Right forelimb (tissue), 1 donor: ENCODE measurements at places on chromosomes 5 and 9.

DNA sequence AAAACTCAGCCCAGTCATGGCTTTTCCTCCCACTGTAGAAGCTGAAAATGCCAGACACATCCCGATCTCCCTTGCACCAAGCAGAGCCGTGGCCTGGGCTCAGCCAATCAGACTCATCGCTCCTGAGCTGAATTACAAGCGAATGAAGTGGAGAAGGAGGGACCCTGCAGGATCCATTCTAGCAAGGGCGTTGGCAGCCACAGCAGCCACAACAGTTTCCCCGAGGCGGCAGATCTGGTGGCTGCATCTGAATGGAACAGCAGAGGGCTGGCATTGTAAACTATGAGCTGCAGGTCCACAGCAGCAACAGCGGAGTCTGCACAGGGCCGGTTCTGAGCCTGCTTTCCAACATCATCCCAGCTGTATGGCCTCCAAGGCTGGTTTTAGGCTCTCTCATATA lies 23.8 kb downstream of the ALG2 start:
- DNase-seq: no peak

DNA sequence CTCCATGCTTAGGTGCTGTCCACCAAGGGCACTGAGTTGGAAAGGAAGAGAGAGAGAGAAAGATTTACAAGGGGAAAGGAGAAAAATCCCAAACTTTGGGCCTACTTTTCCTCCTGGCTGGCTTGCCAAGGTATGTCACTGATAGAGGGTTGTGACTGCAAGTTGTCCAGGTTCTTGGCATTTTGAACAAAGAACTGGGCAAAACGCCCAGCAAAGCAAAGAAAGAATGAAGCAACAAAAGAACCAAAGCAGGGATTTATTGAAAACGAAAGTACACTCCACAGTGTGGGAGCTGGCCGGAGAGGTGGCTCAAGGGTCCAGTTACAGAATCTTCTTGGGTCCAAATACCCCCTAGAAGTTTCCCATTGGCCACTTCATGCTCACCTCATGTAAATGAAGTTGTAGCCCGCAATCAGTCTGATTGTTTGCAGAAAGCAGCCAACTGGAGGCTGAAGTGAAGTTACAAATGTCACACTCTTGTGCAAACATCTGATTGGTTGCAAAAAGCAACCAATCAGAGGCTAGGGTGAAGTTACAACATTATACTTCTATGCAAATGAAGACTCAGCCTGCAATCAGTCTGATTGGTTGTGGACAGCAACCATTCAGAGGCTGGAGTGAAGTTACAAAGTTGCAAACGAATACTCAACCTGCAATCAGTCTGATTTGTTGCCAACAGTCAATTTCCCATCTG lies 263.5 kb downstream of the YTHDC2 start:
- no peak for DNase-seq

DNA sequence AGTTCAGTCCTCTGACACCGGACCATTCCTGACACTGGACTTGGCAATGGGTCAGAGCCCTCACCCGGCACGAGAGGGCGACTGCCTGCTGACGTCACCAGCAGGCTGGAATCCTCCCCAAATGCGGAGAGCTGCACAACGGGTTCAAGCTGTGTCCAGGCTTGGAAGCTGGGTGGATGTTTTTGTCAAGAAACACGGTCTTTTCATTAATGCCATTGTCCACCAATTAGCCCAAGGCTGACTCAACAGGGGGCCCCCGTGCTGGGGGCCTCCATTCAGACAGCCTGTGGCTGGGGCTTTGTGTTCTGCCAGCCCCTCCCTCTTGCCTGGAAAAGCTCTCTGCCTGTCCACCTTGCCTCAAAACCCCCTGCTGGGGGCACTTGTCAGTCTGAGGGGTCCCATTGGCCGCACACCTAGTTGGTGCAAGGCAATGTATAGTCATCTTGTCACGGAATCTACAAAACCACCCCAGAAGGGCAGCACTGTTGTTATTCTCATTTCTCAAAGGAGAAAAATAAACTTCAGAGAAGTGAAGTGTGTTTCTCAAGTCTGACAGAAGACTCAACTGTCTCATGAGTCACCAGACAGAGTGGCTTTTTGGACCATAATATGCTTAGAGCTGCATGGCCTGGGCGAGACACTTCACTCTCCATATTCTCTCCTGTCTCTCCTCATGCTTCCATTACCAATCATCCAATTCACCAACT lies 24.6 kb downstream of the NDUFA8 start:
- no peak for DNase-seq

GRCh38 chr9:34988218-34989002 lies 1.1 kb upstream of the DNAJB5 start:
- no peak for DNase-seq

- DNase-seq: no peak
These were observed 23.5 kb upstream of the GHR start for GRCh38 chr5:42399702-42400101.

GRCh38 chr5:180816608-180817534 lies 14.3 kb upstream of the MGAT1 start:
- peak; percentile 58 for DNase-seq

DNA sequence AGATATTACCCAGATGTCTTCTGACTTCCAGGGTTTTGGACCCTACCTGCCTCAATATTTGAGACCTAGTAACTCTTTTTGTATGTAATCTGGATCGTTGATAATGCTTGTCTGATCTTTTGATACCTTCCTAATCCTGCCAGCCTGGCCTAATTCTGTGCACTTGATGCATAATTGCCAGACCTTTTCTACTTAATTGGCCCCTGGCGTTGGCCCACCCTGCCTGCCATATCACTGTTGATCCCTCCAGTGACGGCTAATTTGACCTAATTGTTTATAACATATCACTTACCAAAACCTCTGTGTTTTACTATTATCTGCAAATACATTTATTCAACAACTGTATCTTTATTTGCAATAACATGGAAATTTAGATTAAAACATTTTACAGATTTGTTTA lies 49.0 kb downstream of the SLC44A1 start:
- DNase-seq: no peak

- no peak for DNase-seq
These were observed 913.9 kb downstream of the TLE4 start for GRCh38 chr9:80485420-80486250.

DNA sequence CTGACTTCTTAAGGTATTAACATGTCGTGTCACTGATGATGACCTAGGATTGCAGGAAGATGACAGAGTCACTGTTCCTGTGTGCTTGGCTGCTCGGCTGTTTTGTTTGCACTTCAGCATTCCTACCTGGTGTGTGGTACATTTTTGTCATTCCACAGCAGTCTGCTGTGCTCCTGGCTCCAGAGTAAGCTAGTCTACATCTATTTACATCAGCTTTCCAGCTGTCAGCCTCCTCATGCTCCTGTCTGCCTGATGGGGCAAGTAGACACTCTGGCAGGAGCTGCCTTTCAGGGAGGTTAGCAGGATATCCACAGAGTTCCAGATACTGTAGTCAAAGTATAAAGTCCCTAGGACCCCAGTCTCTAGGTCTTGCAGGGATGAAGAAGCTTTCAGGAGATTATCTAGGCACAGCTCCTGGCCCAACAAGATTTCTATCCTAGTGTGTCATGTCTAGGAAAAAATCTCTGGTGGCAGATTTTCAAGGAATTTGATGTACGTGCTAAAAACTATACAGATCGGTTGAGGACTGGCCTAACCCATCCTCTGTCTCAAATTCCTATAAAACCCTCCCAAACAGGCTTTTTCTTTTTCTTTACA lies 28.4 kb downstream of the RUSC2 start:
- no peak for DNase-seq

DNA sequence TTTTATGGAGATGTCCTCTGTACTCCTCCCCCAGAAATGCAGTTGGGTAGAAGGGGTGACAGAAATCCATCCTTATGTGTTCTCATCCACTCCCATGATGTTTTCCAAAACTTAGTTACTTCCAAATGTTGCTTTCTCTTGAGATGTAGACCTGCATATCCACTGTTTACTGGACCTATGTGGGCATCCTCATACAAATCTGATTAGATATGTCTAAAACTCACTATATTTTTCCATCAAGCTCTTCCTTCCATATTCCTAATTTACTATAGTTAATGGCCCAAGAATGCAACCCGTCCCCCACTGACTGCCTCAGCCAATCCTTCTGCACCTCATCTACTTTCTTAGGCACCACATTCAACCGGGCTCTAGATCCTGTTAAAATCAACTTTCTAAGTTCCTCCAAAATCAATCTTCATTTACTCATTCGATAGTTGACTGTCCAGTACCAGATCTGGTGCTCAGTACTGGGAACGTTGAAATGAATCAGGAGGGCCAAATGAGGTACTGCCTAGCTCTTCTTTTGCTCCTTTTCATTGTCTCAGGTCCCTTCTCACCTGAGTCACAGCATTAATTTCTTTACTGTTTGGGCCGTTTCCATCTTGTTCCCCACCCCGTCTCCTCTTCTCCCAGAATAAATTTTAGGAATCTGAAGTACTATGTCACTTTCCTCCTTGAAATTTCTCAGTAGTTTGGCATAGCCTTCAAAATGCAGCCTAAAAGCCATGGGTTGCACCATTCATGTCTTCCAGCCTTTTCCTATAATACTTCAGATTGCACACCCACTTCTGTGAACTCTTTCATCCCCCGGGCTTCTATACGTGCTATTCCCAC lies 7.9 kb downstream of the PLK2 start:
- no peak for DNase-seq

DNA sequence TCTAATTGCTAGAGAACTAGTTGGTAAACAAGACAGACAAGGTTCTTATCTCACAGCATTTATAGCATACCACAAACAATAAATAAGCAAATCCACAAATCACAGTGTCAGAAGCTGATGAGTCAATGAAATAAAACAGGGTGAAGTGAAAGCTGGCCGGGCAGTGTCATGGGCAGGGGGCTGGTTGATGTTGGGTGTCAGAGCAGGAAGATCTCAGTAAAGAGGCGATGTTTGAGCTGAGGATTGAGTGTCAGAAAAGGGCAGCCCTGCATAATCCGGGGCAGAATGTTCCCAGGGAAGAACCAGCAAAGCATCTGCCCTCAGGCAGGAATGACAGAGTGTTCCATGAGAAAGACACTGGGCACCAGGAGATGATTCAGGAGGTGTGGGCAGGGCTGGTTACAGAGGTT lies 183.4 kb downstream of the GOLPH3 start:
- DNase-seq: no peak

- DNase-seq: peak; percentile 62
These were observed 909 bp downstream of the AFF4 start for GRCh38 chr5:132962429-132963021.

DNA sequence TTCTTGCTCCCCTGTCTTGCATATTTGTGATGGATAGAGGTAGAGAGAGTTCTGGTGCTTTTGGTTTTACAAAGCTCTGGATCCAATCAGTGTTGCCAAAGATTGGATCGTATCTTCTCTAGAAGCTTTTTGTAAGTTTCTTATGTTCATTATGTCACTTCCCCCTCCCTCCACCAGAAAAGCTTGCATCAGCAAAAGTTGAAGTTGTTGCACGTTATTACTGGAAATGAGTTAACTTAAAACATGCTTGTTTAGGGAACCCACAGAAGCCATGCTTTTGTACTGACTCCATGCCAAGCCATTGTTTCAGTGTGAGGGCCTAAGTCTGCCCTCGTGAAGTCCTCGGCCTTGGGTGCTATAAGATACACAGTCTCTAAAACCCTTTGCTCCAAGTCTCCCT lies 186.5 kb downstream of the ERCC6L2 start:
- DNase-seq: no peak

- no peak for DNase-seq
These were observed 366.4 kb downstream of the PSAT1 start for GRCh38 chr9:78663369-78663768.

- no peak for DNase-seq
These were observed 811.0 kb downstream of the NR2F1-AS1 start for GRCh38 chr5:92769978-92770377.

- DNase-seq: peak; percentile 45
These were observed 163.6 kb upstream of the SMIM23 start for GRCh38 chr5:171622010-171622409.

DNA sequence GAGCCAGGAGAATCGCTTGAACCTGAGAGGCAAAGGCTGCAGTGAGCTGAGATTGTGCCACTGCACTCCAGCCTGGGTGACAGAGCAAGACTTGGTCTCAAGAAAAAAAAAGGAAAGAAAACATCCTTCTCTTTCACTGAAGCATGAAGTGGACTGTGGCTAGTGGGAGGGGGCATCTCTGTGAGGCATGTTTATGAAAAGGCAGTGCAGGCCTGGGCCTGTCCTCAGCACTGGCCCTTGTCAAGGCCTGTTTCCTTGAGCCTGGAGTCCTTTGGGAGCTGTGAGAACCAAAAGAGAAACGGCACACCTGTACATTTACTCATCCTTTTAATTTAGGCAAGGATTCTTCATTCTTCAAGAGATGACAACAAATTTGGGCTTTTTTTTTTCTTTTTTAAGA lies 18.3 kb upstream of the FUBP3 start:
- no peak for DNase-seq

DNA sequence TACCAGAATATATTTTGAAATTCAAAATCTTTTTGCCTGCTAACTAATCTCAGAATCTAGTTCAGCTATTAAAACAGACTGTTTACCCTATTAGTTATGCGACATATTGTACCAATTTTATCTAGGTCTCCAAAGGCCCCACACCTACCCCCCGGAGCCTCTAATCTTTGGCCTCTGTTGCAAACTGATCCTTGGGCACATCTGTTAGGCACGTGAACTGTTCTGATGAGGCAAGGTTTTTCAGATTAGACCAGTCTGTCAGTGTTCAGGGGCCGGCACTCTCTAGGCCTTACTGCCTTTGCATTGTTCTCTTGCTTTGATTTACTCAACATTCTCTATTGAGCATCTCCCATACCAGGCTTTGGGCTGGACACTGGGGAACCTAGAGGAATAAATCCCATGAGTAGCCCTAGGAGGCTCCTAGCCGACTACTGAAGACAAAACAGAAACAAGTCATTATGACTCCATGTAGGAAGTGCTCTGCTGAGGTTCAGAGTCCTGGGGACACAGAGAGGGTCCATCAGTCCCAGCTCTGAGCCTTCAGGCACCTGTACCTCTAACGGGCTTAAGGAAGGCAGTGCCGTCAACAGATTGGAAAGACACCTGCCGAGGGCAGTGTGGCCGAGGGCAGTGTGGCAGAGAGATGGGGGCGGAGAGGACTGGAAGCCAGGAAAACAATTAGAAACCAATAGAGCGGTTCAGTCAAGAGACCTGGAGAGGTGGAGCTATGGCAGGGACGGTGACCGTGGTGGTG lies 245.1 kb downstream of the AOPEP start:
- DNase-seq: no peak

DNA sequence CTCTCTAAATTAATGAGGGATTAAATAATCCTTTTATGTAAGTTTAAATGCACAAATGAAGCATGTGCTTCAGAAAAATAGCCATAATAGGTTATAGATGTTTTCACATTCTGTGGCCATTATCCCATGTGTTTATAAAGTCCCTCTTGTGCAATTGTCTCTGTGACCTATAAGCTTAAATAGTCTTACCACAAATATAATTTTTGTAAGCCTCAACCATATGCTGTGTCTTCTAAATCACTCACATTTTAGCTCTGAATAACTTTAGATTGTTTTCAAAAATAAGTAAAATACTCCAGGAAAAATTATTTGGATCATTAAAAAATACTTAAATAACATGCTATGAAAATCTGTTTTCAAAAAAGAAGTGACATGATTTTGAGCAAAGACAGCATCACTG lies 1894.7 kb downstream of the MAT2B start:
- no peak for DNase-seq

GRCh38 chr5:4942831-4943178 lies 197.3 kb upstream of the ADAMTS16 start:
- no peak for DNase-seq

- DNase-seq: no peak
These were observed 13.5 kb downstream of the ZNF79 start for GRCh38 chr9:127437497-127438264.
